Cardiac septum (tissue), 1 donor: ENCODE measurements at places on chromosomes 2 and 18.

- DNase-seq, result no peak
Measured at GRCh38 chr18:42545825-42546224, 569.7 kb downstream of the RIT2 start.

GRCh38 chr2:189178726-189179569 lies 613 bp downstream of the COL5A2 start:
- DNase-seq, result no peak

GRCh38 chr2:25709349-25709748 lies 36.0 kb upstream of the DTNB start:
- DNase-seq, result no peak

GRCh38 chr2:120840795-120841487 lies 105.3 kb downstream of the GLI2 start:
- DNase-seq, result no peak

DNA sequence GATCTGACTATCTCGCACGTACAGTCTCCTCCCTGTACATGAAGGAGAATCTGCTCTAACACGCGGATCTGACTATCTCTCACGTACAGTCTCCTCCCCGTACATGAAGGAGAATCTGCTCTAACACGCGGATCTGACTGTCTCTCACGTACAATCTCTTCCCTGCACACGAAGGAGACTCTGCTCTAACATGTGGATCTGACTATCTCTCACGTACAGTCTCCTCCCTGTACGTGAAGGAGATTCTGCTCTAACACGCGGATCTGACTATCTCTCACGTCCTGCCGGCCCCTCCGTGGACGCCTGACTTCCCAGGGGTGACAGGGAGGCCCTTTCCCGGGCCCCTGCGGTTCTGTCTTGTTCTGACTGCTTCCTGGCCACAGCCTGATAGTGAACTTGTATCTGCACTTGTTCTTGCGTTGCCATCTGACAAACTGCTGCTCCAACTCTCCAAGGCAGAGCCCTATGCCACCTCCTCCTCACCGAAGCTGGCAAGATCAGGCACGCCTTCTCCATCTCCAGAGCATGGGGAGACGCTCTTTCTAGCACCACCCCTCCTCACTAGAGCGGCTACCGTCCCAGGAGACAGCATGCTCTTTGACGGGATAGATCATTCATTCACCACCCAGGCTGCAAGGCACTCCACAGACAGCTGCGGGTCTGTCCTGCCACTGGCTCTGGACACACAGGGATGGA lies 238.6 kb downstream of the TWIST2 start:
- no peak for DNase-seq

DNA sequence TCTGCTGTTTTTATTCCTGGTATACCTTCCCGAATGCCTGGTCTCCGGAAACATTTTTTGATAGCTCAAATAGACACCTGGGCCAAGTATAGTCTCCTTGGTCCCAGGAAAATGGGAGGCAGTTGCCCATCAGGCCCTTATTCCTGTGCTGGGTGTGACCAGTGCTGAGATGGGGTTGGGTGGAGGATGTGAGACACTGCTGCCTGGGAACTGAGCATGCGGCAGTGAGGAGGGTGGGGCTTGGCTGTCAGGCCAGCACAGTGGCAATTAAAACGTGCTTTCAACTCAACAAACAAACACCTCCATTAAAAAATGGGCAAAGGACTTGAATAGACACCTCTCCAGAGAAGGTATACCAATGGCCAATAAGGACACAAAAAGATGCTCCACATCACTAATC lies 12.5 kb downstream of the KLHL29 start:
- peak; percentile 29 for DNase-seq

- no peak for DNase-seq
Measured at GRCh38 chr18:38796762-38797161, 1231.2 kb upstream of the CELF4 start.

- DNase-seq, result peak; percentile 80
Measured at GRCh38 chr2:240568678-240569522, 616 bp downstream of the RNPEPL1 start.

GRCh38 chr18:25416374-25416773 lies 64.4 kb upstream of the ZNF521 start:
- DNase-seq, result no peak

- peak; percentile 64 for DNase-seq
Measured at GRCh38 chr2:119389615-119390306, 23.0 kb downstream of the DBI start.

DNA sequence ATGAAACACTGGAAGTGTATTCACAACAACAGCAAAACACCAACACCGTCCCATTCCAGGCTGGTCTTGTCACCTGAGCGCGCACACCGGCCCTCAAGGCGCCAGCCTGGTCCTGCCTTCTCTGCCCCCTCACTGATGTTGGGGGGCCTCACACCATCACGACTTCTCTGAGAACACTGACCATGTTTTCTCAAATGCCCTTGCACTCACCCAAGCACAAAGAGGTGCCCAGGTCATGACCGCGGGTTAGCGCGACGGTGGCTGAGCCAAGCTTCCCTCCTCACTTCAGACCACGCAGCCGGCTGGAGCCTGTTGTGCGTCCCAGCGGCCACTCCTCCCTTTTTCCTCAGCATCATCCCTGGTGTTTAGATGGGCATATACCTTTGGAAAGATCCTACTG lies 101.3 kb upstream of the SALL3 start:
- DNase-seq, result no peak

- DNase-seq, result no peak
Measured at GRCh38 chr2:56474412-56475158, 290.8 kb downstream of the CCDC85A start.

DNA sequence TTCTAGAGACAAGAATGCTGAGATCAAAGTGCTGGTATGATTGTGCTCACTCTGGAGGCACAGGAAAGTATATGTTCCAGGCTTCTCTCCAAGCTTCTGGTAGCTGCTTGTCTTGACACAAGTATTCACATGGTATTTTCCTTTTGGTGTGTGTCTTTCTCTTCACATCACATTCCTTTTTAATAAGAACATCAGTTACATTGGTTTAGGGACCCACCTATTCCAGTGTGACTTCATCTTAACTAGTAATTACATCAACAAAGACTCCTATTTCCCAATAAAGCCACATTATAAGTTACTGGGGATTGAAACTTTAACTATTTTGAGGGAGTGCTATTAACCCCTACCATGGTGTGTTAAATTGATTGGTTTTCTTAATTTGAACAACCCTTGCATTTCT lies 119.1 kb downstream of the FSIP2 start:
- DNase-seq, result no peak

DNA sequence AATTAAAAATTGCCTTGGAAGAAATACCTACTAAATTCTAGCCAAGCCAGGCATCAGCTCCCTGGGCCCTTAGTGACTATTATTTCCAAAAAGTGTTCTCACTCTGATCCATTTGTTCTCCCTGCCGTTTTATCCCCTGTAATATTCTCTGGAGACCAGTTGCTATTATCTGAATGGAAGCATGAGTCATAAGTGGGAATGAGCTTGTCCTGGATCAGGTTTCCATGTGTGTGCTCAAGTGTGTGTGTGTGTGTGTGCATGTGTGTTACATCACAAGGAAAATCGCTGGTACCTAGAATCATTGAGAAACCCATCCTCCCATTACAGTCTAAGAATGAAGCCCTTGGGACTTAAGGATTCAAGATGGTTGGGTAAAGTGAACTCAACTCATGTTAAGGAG lies 130.3 kb upstream of the CXCR4 start:
- DNase-seq, result no peak

DNA sequence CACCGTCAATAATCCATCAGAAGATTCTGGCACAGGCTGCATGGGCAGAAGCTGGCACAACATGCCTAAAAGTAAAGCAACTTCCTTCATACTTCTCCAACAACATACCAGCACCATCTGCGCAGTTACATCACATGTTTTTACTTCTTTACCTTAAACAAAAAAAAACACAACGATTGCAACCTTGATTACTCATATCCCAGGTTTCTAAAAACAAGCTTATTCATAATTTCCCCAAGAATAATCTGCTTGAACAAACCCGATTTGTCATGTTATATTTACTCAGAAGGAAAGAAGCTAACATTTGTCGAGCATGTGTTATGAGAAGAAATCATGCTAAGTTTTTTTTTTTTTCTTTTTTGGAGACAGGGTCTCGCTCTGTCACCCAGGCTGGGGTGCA lies 54.7 kb downstream of the THADA start:
- no peak for DNase-seq

GRCh38 chr18:2168022-2168421 lies 403.3 kb downstream of the METTL4 start:
- no peak for DNase-seq

DNA sequence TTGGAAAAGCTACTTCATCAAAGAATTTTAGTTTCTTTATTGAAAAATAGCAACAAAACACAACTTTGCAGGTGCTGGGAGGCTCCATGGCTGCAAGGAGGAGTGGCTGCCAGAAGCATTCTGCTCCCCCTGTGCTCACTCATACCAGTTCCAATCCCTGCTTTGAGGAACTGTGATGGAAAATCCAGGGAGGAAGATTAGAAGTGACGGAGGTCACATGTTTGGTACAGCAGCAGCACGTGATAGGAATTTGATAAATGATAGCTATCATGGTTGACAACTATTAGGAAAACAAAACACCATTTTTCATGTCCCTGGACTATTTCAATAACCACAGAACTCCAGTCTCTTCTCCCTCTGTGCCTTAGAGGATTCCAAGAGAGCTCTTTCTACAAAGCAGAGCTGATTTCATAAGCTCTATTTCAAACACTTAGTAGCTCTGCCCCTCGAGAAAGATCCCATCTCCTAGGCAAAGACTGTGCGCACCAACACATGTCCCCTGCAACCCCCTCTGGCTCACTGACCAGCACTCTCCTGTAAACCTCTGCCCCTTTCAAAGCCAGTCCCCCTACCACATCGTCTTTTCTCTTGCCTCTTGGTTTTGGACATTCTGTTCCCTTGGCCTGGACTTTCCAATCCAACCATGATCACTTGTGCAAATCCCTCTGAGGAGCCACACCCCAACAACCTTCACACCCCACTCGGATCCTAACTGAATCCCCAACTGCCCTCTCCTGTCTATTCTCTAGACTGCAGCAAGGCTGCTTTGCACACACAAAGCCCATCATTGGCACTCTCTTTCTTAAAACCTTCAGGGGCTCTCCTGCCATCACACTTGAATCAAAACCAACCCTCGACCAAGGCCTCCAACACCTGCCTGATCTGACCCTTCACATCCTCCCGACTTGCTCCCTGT lies 352.4 kb upstream of the PKDCC start:
- no peak for DNase-seq

- peak; percentile 74 for DNase-seq
Measured at GRCh38 chr2:236682651-236683422, 113.2 kb downstream of the ACKR3 start.

- no peak for DNase-seq
Measured at GRCh38 chr2:28958689-28959088, 22.4 kb upstream of the TOGARAM2 start.

GRCh38 chr18:58645398-58645797 lies 16.5 kb upstream of the ALPK2 start:
- DNase-seq, result no peak

GRCh38 chr2:49241501-49241900 lies 87.2 kb upstream of the FSHR start:
- no peak for DNase-seq

DNA sequence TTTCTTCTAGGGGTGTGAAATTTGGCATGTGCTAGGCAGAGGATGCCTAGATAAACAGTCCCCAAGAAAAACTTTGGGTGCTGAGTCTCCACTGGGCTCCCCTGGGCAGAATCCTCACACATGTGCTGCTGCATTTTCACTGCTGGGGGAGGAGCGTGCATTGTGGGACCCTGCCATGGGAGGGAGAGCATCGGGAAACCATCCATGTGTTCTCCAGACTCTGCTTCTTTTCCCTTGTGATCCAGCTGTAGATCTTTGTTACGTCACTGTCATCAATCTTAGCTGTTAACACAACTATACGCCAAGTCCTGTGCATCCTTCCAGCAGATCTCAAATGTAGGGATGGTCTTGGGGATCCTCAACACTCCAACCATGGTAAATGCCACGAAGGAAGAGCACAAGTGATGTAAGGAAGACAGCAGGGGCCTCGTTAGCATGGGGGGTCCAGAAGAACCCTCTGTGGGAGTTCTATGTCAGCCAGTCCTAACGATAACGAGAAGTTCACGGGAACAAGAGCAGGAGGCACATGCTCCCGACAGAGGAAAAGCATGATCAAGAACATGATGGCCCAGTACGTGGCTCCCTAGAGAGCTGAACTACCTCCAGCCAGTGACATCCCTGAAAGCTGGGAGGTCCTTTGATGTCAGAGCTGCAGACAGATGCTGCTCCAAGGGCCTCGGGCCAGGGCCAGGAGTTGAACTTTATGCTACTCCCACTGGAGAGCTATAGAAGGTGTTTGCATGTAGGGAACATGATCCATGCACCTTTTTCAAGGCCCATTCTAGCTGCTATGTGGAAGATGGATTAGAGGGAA lies 41.1 kb upstream of the NPAS2 start:
- no peak for DNase-seq

- DNase-seq, result peak; percentile 76
Measured at GRCh38 chr2:63842149-63843061, 709 bp downstream of the UGP2 start.

- DNase-seq, result no peak
Measured at GRCh38 chr2:71591044-71591443, 137.7 kb downstream of the DYSF start.

- DNase-seq, result no peak
Measured at GRCh38 chr2:72180351-72180750, 32.7 kb upstream of the CYP26B1 start.

DNA sequence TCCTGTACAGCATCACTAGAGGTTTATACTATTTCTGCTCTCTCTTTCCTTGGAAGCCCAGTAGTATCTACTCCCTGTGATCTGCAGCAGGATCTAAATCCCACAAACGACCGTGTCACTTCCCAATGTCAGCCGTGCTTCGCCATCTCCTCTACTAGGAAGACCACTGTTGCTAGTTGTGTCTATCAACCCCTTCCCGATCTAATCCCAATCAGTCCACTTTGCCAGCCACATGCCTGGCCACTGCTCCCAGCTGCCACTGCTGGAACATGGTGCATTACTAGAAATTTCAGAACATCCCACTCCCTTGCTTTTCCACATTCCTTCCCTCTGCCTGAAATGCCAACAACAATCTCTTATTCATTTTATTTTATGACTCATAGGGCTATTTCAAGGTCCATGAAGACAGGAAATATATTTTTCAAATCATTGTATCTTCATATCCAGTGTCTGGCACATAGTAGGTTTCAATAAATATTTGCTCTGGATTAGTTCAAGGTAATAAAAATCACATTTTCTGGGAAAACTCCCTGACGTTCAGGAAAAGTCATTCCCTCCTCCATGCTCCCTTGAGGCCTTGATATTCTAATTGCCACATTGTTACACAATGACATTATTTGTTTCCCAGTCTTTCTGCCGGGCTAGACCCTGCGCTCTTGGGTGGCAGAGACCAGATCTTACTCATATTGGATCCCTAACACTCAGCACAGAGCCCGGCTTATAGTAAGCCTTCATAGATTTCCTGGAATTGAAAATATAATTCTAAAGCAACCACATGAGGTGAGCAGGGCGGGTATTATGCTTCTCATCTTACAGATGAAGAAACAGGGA lies 2.1 kb upstream of the TRIB2 start:
- no peak for DNase-seq
